ENCODE measurements at places on chromosomes 2 and 18. TPM values are rescaled to one million over a fixed set of nuclear protein-coding genes. Genes with fewer than 3 reads are reported as not detected.

GRCh38 chr2:169464882-169465281, 14.4 kb upstream of the BBS5 start:
- no peak for DNase-seq

- DNase-seq: peak; percentile 93
These were observed 174.2 kb downstream of the PRPF40A start for GRCh38 chr2:152542995-152543481.

- peak; percentile 81 for DNase-seq
These were observed 13.0 kb downstream of the ODC1 start for GRCh38 chr2:10434886-10435819.

Gene FNDC4
- total RNA-seq: 24.2 TPM

GRCh38 chr18:42921226-42921737, 194.2 kb downstream of the RIT2 start:
- DNase-seq: no peak

- DNase-seq: peak; percentile 41
These were observed 1.5 kb downstream of the TTC32 start for GRCh38 chr2:19899985-19900930.

Gene SIX2
- not detected for total RNA-seq

Gene NAT8
- total RNA-seq: not detected

Gene LOXL3
- 52.4 TPM for total RNA-seq

- DNase-seq: no peak
These were observed 63.9 kb upstream of the STPG4 start for GRCh38 chr2:47218899-47219525.

DNA sequence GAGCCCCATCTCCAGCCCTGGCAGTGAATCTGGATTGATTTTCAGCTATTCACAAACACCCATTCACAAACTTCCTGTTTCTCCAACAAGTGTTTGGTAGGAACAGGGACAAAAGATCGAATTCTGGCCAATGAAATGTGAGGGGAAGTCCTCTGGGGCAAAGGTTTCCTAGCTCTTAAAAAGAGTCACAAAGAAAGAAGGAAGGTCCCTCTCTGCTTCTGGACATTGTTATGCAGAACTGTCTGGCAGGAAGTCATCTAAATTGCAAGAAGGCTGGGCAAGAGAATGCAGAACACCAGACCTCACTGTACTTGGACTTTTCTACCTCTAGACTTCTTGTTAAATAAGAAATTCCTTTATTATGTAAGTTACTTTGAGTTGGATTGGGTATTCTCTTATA, 137.3 kb downstream of the CCDC148 start:
- no peak for DNase-seq

DNA sequence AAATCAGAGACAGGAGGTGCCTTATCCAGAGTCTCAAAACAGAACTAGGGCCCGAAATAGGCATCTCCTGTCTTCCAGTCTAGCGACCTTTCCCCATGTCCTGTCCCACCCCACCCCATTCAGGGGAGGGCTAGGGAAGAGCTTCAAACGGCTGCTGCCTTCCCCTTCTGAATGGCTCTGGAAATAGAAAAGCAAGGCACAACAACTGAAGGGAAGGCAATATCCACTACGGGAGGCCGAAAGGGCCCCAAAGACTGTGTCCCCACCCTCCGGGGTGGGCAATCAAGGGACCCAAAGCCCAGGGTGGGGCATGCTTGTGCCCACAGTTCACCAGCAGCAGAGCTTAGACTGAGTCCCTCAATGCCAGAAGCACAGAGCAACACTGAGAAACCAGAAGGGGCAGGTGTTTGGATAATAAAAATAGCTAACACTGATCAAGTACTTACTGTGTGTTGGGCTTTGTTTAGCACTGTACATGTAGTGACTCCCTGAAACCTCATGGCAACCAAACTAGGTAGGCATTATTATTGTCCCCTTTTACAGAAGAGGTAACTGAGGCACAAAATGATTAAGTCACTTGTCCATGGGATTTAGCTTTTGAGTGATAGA, 38.5 kb downstream of the CYRIA start:
- no peak for DNase-seq

Gene KCNJ3
- total RNA-seq: not detected

Gene SNTG2
- total RNA-seq: not detected

DNA sequence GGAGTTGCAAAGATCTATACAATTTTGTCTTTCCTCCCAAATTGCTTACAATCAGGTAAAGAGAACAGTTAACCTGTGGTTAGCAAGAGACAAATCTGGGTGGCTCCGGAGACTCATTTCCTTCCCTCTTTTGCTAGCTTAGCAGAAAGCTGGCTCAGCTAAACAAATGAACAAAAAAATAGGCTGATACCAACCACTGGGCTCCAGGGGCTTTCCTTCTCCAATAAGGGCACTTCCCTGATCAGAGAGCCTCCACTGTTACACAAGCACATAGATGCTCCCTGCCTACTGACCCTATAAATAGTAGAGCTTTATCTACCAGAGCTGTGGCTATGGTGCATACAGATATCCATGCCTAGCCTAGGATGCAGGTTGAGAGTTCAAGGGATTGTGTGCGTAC, 90.1 kb upstream of the ARL5A start:
- DNase-seq: no peak

DNA sequence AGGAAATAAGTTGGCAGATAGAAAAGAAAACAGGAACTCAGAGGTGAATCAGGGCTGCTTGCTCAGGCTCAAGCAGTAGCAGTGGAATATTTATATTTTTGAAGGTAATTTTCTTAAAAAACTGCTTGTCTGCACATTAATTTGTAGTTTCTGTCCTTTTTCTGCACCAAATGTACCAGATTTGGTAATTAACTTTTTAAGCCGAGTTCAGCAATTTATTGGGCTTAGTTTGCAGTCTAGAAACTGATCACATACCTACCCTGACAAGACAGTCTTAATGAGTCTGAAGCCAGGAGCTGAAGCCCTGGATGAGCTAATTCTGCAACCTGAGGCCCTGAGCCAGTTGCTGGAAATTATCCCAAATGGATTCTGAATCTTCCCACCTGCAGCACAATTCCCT, 647.0 kb downstream of the TDRD15 start:
- no peak for DNase-seq

Gene POTEC
- total RNA-seq: not detected

DNA sequence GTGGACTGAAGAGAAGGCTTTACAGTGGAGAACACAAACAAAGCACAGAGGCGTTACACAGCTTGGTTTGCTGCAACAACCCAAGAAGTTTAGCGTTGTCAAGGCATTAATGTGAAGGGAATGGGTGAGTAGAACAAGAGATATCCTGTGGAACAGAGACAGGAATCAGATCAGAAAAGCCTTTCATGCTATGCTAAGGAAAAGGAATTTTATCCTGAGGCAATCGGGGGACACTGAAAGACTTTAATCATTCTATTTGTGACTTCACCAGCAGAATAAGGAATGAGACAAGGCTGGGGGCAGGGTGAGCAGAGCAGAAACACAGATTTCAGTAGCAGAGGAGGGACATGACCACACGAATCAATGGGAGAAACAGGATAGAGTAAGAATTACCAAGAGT, 600.7 kb downstream of the IRS1 start:
- DNase-seq: no peak

DNA sequence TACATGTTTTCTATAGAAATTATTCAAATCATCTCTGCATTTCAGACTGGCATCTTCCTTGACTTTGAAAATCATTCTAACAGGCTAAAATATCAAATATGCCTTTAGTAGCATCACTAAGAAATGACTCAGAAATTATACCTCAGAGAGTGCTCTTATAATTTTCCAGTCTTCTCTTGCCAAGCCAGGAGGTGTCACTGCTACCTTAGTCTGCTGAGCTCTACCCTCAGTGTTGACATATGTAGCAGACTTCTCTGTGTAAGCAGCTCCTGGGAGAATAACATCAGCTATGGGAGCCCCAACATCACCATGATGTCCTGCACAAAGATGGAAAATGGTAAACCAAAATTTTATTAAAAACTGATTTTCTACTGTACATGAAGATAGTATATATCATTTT, 31.6 kb downstream of the NDUFS1 start:
- peak; percentile 20 for DNase-seq

DNA sequence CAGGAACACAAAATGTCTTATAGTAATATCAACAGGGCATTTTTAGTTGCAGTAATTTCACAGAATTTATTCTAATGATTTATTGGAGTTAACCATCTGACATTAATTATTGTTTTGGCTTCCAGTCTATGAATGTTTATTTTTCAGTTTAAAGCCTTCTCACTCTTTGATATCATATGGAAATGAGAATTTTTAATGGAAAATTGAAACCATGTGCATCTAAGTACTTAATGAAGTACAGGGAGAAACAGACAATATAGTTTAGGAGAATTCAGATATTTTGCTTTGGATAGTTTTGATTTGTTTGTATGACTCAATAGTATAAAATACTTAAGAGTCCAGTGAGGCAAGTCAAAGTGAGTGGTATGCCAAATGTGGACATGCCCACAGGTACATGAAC, 126.1 kb downstream of the OLA1 start:
- peak; percentile 17 for DNase-seq

GRCh38 chr2:73952499-73953446, 26.1 kb downstream of the DGUOK start:
- peak; percentile 68 for DNase-seq

Gene PSTPIP2
- total RNA-seq: 2.8 TPM

GRCh38 chr2:42849311-42849710, 56.9 kb upstream of the HAAO start:
- no peak for DNase-seq

DNA sequence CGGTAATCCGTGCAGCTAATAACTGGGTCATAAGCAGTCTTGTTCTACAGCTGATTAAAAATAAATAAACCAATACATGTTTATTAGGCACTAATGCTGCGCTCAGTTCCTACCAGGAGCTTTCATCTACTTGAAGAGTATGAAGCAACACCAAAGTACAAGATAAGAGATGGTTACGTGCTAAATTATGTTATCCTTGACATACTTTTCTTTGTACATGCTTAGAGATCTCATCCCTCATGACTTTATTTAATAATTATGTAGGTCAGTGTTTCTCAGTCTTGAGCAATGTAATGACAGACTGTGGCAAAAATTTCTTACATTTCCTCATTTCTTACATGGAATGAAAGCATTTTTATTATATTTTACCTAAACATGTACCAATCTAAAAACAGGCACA, 54.6 kb upstream of the COBLL1 start:
- DNase-seq: peak; percentile 50

- DNase-seq: no peak
These were observed 44.3 kb downstream of the HPCAL1 start for GRCh38 chr2:10346929-10347561.

GRCh38 chr2:16553226-16553625, 112.4 kb downstream of the CYRIA start:
- DNase-seq: peak; percentile 67

- DNase-seq: peak; percentile 27
These were observed 1.6 kb downstream of the PLCL1 start for GRCh38 chr2:197805715-197806633.

DNA sequence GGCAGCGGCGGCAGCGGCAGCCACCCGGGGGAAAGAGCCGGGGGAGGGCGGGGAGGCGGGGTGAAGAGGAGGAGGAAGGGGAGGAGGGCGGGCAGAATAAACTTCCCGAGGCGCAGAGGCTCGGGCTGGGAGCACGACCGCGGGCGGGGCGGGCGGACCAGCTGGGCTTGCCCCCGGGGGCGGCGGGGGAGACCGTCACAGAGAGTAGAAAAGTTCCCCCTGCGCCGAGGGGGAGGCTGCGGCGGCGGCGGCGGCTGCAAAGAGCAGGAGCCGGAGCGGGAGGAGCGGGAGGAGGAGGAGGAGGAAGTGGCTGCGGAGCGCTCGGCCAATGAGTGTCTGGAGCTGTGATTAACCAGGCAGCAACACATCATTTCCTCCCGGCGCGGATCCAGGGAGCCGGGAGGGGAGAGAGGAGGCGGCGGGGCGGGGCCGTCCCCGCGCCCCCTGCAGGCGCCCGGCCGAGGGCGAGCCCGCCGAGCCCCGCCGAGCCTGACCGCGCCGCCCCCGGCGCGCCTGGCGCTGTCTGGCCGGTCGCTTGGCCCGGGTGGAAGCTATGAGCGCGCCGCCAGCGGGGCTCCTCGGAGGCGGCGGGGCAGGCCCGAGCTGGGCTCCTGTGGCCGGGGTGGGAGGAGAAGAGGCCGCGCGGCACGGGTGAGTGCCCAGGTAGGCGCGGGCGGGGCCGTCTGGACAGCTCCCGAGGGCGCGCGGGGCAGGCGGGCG, at the start of gene ACVR1:
Gene ACVR1 (minus strand): TSS at position 265 of the 720 bp plus-strand sequence. CDS start 76,837 bp downstream, outside the sequence.
- peak; percentile 99 for DNase-seq

- no peak for DNase-seq
These were observed 35.7 kb downstream of the CELF4 start for GRCh38 chr18:37529863-37530262.

DNA sequence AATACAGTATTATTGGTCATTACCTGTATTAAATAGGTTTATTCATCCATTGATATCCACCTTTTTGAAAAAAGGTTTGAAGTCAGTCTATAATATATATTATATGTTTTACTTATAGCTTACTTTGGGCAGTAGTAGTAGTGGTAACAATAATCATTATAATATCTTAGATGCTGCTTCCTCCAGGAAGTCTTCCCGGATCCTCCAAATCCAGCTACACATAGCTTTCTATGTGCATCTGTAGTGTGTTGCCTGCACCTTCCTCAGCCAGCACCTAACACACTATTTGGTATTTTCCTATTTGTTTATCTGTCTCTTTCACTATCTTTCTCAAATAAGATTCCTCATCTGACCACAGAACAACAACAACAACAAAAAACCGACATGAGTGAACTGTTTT, 81.0 kb downstream of the PRKCE start:
- DNase-seq: no peak

- peak; percentile 78 for DNase-seq
These were observed 271.5 kb upstream of the MMADHC start for GRCh38 chr2:149858901-149859634.

DNA sequence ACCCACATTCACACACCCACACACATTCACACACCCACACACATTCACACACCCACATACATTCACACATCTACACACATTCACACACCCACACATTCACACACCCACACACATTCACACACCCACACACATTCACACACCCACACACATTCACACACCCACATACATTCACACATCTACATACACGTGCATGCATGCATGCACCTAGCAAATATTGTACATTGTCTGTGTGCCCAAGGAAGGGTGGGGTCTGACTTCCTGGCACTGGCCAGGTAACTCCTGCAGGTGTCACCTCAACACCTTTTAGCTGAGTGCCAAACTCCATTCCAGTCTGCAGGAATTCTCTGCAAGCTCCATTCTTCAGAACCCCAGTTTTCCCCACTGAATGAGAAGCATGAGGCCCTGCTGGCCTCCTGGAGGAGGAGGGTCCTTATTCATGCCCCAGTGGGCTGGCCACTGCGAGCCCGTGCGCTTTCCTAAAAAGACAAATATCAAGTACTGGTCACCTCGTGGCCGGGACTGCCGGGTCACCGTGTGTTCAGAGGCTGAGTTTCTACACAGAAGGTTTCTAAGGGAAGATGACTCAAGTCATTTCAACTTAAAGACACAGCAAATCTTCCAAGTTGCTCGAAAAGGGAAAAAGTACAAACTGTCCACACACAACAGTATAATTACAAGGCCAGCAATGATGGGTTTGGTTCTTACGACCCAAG, 131.5 kb downstream of the HDAC4 start:
- peak; percentile 22 for DNase-seq

DNA sequence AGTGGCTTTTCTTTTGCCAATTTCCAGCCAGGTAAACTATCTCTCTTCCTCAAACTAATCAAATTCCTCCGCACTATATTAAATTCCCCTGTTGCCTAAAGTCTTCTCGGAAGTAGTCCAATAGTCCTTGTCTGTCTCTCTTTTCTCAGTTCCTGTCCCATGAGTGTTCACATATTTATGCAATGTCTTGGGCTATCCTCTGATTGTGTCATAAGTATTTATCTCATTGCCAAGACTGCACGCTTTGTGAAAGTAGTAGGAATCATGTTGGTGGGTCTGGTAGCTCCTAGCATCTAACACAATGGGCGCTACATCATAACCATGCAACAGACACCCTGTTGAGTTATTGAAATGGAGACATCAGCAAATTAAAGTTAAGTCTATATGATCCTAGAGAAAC, 59.9 kb upstream of the POU3F3 start:
- DNase-seq: peak; percentile 59

Measured in GM23248 (cell line).